ENCODE measurements at places on chromosomes 13 and 19. TPM values are rescaled to one million over a fixed set of nuclear protein-coding genes. Genes with fewer than 3 reads are reported as not detected.

The CLEC4M gene
- total RNA-seq, result not detected

The TMPRSS9 gene
- not detected for total RNA-seq

The C19orf85 gene
- not detected for total RNA-seq

The IER2 gene
- total RNA-seq, result 181 TPM

The NLRP4 gene
- 0.19 TPM for total RNA-seq

The ZFP28 gene
- 11.6 TPM for total RNA-seq

The DAND5 gene
- not detected for total RNA-seq

The COMP gene
- not detected for total RNA-seq

The TNFSF9 gene
- total RNA-seq, result 11.7 TPM

The C2CD4C gene
- not detected for total RNA-seq

The KLHL1 gene
- not detected for total RNA-seq

The SGCG gene
- total RNA-seq, result not detected

The ADGRE3 gene
- 0.17 TPM for total RNA-seq

The VSTM2B gene
- total RNA-seq, result not detected

The MISP gene
- total RNA-seq, result not detected

The KLK8 gene
- total RNA-seq, result not detected

The PTH2 gene
- not detected for total RNA-seq

The TBXA2R gene
- 3.9 TPM for total RNA-seq

The ZNF8 gene
- total RNA-seq, result 8.0 TPM

The ELAVL3 gene
- not detected for total RNA-seq

The ZNF776 gene
- 51.6 TPM for total RNA-seq

The GPR12 gene
- total RNA-seq, result not detected

The ZNF737 gene
- 50.1 TPM for total RNA-seq

The ACTMAP gene
- 10.2 TPM for total RNA-seq

The CEBPA gene
- total RNA-seq, result 2.5 TPM

The TSKS gene
- total RNA-seq, result 0.15 TPM

The ZNF813 gene
- 10.8 TPM for total RNA-seq

The TMEM59L gene
- not detected for total RNA-seq

The KLK4 gene
- total RNA-seq, result 0.52 TPM

The LRRC63 gene
- not detected for total RNA-seq

The LGALS7B gene
- total RNA-seq, result not detected

The CEACAM21 gene
- 18.9 TPM for total RNA-seq

The B3GNT8 gene
- 0.27 TPM for total RNA-seq

The TTC9B gene
- total RNA-seq, result not detected

The DCUN1D2 gene
- 38.2 TPM for total RNA-seq

The GPR183 gene
- 240 TPM for total RNA-seq

The LRCH1 gene
- total RNA-seq, result 51.9 TPM

The STARD13 gene
- total RNA-seq, result 0.10 TPM

The SKA3 gene
- 0.53 TPM for total RNA-seq

The ZNF414 gene
- total RNA-seq, result 43.8 TPM

The ZNF497 gene
- 4.4 TPM for total RNA-seq

The ZNF441 gene
- 45.3 TPM for total RNA-seq

The SHISA7 gene
- not detected for total RNA-seq

The NKG7 gene
- 2.6 TPM for total RNA-seq

The IFNL1 gene
- not detected for total RNA-seq

The GNA15 gene
- not detected for total RNA-seq

The ADGRE1 gene
- 0.24 TPM for total RNA-seq

The ZNF730 gene
- 0.86 TPM for total RNA-seq

The WDR88 gene
- total RNA-seq, result 0.51 TPM

The MYH14 gene
- not detected for total RNA-seq

The MAB21L1 gene
- total RNA-seq, result not detected

The ZNF177 gene
- 2.8 TPM for total RNA-seq

The FPR2 gene
- not detected for total RNA-seq

The TMEM221 gene
- not detected for total RNA-seq

All from B cell (primary cell).